Kidney tubule cell (primary cell): ENCODE measurements at places on chromosomes 11 and 22.

DNA sequence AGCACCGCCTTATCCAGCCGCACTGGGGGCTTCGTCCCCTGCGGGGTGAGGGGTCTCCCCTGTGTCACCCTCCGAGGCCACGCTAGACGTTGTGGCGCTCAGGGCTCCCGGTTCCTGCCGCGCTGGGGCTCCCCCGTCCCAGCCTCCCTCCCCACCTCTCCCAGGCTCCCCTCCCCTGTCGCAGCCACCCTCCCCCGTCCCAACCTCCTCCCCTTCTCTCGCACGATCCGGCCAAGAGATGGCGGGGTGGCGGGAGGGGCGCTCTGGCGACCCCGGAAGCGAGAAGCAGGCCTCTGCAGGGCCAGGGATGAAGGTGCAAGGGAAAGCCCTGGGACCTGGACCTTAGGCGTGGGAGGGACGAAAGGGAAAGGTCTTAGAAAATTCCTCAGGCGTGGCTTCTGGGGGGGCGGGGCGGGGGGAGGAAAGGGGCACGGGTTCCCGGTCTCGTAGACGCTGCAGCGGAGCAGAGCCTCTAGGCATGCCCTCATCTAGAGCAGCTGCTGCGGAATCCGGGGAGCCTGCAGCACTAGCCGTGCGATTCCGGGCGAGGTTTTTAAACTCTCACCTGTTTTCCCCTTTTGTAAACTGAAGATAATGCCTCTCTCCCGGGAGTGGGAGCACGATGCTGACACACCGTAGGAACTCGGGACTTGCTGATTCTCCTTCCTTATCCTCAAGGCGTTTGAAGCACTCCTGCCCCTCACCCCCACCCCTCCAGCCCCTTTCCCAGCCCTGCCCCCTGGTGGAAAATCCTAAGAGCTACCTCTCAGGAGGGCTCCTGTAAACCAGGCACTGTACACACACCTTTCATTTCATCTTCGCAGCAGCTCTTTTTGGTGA is 14.4 kb downstream of the KCNJ5 start:
- DNase-seq = peak; percentile 68

DNA sequence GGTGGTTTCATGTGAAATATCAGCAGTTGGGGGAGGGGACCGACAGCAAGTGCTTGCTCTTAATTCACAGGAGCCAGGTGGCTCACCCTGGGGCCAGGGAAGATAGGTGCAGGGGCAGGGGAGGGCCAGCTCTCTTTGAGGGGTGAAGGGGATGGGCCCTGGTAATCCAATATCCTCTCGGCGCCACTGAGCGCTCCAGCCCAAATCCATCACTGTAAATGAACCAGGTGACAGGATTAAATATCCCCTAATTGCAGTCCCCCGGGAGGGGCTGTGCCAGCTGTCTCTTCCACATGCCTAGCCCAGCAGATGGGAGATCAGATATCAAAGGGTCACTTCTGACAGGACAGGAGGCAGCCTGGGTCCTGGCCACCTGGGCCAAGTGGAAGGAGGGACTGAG is 531.8 kb upstream of the CADM1 start:
- DNase-seq = no peak

DNA sequence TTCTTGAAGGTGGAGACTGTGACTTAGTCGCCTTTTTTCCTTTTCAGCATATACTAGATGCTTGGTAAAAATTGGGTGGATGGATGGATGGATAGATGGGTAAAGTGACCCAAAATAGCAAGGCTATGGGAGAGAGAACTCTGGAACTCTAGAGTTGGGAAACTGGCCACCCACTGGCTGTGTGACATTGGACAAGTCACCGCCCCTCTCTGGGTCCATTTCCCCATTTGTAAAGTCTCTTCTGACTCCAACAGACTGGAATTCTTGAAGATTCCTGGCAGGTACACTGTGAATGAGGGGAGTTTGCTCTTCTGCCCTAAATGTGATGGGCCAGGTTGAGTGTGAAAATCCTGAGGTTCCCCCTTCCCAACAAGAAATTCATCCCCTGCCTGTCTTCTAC is 8.0 kb downstream of the TKFC start:
- no peak for DNase-seq

DNA sequence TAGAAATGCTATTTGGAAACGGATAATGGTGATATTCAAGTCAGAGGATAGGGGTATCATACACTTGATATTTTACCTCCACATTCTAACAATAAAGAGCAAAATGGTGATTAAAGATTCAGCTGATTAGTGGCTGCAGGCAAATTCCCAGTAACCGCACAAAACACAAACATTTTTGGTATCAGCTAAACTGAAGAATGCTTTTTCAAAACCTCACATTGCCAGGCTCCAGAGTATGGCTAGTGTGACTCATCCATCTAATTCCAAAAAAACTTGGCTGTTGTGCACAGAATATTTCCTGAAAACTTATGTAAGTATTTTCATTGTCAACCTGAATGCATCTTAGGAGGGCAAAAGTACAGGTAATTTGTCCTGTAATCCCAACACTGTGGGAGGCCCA is 10.9 kb downstream of the SRPRA start:
- DNase-seq = no peak

GRCh38 chr22:41574847-41575381 is 14.1 kb downstream of the CSDC2 start:
- DNase-seq = peak; percentile 65

GRCh38 chr11:117074119-117074518 is 24.1 kb downstream of the SIK3 start:
- DNase-seq = no peak

DNA sequence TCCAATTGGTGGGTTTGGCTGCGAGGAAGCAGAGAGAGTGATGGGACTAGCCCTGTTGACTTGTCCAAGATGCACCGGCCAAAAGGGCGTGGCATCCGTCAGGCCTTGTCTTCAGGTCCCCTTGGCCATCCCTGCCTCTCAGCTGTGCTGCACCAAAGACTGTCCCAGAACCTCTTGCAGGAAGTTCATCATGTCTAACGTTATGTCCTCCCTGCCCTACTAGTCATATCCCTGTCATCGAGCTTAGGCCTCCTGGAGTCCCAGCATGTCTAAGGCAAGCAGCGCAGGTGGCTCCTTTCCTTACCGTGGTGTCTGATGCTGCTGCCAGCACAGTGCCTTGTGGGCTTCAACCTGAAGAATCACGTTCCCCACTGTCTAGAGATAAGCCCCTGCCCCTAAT is 51.2 kb downstream of the NECTIN1 start:
- DNase-seq = no peak

DNA sequence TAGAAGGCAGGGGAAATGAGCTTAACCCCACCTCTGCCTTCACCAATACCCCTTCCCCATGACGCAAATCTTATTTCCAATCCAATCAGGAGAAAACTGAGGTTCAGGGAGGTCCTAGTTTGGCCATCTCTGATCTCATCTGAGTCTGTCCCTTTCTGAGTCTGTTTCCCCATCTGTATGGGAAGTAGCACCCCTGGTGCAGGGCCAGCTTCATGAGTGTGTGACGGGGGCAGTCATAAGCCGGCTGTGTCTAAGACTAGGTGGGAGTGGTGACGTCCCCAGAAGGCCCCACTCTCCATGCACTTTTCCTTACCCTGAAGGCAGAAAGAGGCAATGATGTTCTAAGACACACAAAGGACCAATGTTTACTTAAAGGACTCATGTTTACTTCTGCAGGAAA is 72.3 kb downstream of the MN1 start:
- DNase-seq = no peak

DNA sequence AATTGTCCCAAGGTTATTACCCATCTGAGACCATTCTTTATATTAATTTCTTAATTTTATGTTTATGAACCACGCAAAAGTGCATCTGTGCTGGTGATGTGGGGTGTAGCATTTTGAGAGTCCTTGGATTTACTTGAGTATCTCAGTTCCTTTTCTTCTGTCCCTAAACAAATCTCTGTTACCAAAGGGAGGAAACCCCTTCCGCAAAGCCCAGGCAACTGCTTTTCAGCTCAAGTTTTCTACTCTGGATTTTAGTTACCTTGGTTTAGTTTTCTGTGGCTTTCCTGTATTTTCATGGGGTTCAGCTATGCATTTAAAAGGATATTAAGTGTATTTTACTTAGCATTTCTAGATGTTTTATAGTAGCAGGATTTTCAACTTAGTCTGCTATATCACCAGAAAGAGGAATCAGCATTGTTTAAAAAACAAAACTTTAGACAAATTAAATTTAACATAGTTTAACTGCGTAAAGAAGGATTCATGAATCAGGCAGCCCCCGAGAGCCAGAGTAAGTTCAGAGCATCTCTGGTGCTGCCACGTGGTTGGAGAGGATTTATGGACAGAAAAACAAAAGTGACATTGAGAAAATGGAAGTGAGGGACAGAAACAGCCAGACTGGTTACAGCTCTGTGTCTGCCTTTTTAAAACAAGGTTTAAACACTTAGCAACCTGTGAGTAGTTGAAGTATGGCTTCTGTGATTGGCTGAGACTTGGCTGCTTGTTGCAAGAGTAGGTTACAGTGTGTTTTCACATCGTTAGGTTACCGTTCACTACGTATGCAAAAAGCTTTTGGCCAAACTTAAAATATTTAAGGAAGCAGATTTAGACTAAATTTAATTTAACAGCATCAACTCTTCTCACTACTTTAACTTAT is 9.6 kb downstream of the ADM start:
- peak; percentile 67 for DNase-seq

DNA sequence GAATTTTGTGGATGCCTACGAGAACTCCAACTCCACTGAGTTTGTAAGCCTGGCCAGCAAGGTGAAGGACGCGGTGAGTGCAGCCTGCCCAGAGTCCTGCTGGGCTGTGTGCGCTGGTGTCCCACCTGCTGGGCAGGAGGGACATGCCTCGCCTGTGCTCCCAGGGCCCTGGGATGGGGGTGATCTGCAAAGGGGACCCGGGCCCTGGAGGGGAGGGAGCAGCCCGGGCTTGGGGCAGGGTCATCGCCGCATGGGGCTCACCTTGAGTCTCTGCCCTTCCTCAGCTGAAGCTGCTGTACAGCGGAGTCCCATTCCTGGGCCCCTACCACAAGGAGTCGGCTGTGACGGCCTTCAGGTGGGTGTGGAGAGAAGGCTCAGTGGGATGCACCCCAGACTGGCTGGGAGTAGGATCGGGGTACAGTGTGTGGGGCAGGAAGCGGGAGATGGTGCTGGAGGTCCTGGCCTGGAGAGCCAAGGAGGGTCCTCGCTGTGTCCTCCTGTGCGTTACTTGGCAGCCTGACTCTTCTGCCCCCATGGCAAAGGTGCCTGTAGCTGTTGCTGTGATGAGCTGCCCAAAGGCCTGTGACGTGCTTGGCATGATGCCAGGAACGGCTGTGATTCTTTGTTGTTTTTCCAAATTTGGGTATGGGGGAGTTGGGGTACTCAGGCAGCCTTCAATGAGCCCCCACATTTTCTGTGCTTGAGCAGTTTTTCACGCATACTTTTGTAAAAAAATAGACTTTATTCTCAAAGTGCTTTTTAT is 29.2 kb downstream of the ST14 start:
- no peak for DNase-seq

- no peak for DNase-seq
These were observed 48.7 kb upstream of the TH start for GRCh38 chr11:2220173-2220771.

DNA sequence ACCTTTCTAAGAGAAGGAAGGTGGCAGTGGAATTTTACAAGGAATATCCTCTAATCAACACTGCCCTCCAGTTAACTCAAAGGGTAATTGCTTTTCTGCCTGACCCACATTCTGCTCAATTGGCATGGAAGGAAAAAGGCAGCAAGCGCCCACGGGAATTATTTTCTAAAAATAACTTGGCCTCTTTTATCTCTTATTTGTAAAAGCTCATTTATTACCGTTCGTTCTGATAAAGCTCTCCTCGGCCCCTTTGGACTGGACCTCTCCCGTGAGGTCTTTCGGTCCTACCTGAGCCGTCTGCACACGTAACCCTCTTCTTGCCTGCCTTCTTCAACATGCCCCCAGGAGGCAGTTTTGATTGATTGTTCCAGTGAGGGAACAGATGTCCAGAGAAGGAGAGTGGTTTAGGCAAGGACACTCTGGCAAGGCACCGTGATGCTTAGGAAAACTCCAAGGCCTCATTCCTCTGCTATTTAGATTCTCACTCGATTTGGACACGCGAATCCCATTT is 53.2 kb upstream of the CRTAM start:
- DNase-seq = no peak

DNA sequence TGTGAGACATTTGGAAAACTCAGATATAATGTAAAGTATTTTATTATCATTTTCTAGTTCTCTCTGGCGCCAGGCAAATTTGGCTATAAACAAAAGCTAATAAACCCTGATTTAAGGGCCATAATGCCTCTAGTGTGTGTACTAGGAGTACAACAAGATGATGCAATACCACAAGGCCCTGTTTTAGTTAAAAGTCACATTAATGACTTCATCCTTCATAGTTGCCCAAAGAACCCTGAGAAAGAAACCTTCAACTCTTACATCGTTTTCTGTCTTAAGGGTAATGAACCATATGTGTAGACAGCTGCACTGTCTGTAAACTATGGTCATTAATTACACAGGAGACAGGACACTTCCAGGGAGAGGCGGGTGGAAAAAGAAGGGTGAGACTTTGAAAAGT is 538.4 kb downstream of the FAM181B start:
- peak; percentile 1 for DNase-seq

DNA sequence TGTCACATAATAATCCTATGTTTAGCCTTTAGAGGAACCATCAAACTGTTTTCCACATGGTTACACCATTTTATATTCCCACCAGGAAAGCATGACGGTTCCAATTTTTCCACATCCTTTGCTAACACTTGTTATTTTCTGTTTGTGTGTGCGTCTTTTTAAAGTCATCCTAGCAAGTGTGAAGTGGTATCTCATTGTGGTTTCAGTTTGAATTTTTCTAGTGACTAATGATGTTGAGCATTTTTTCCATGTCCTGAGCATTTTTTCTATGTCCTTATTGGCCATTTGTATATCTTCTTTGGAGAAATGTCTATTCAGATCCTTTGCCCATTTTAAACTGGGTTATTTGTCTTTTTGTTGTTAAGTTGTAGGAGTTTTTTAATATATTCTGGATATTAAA is 53.7 kb upstream of the DEPDC7 start:
- no peak for DNase-seq
